HT1080 (cell line): ENCODE measurements at places on chromosomes 7 and 10.

DNA sequence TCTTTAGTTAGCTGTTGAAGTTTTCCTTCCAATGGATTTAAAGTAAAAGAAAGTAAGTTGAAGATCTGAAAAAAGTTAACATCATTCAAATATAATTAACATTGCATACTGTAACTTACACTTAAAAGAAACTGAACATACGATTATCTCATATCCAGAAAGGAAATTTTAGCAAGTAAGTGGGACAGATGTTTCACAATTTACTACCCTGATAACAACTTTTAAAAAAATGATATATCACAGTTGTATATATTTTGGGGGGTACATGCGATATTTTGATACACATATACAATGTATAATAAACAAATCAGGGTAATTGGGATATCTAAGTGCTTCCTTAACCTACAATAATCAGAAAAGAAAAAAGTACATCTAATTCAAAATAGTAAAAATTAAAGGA lies 44.2 kb downstream of the ASZ1 start:
- DNase-seq, result no peak

- DNase-seq, result no peak
These were observed 54.3 kb downstream of the CHN2 start for GRCh38 chr7:29248713-29249382.

- no peak for DNase-seq
These were observed 131.1 kb upstream of the SLC26A5 start for GRCh38 chr7:103577059-103577458.

DNA sequence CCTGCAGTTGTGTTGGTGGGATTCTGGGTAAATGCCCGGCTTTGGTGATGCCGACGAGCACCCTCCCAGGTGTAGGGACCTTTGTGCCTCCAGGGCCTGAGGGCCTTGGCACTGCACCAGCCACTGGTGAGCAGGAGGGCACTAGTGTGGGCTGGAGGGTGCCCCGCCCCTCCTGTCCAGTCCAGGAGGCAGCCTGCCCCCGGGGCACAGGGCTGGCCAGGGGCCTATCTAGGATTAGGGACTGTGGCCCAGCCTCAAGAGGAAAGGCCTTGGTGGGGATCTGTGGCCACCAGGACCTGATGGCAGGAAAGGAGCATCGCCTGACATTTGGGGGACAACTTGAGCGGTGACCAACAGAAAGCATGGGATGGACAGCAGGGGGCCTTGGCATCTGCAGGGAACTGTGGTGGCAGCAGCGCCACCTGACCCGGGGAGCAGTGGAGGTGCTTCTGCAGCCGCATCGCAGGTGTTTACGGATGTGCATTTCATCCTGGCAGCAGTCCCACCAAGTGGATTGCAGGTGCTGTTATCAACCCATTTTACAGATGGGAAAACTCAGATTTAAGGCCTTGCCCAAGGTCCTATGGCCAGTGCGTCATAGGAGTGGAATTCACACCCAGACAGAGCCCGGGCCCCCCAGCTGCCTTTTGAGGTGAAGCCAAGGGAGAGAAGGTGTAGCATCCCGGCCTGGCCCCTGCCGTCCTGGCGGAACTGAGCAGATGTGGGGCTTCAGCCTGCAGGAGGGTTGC lies 11.1 kb downstream of the ZNF316 start:
- no peak for DNase-seq

GRCh38 chr7:106129291-106129690 lies 17.2 kb upstream of the SYPL1 start:
- no peak for DNase-seq

GRCh38 chr10:132938472-132939339 lies 3.7 kb downstream of the CFAP46 start:
- DNase-seq, result peak; percentile 33

DNA sequence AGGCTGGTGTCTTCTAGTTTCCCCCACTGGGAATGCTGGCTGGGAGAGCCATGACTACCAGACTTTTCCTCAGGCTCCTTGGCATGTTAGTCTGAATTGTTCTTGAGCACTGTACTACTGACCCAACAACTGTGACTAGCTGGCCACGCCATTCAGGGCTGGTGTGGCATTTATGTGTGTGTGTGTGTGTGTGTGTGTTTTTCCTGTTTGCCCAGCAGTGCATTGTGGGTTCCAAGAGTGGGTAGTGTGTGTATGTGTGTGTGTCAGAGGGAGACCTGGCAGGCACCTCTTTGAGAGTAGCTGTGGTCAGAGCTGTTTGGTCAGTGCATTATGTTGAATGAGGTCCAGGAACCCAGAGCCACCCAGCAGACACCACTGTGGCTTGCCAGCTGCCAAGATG lies 9.2 kb downstream of the PCBD1 start:
- DNase-seq, result no peak

- DNase-seq, result no peak
These were observed 69.4 kb downstream of the TBXAS1 start for GRCh38 chr7:139898483-139898882.

GRCh38 chr7:81367326-81367931 lies 402.4 kb downstream of the HGF start:
- peak; percentile 47 for DNase-seq

GRCh38 chr7:105205592-105206237 lies 183.0 kb downstream of the SRPK2 start:
- peak; percentile 11 for DNase-seq

DNA sequence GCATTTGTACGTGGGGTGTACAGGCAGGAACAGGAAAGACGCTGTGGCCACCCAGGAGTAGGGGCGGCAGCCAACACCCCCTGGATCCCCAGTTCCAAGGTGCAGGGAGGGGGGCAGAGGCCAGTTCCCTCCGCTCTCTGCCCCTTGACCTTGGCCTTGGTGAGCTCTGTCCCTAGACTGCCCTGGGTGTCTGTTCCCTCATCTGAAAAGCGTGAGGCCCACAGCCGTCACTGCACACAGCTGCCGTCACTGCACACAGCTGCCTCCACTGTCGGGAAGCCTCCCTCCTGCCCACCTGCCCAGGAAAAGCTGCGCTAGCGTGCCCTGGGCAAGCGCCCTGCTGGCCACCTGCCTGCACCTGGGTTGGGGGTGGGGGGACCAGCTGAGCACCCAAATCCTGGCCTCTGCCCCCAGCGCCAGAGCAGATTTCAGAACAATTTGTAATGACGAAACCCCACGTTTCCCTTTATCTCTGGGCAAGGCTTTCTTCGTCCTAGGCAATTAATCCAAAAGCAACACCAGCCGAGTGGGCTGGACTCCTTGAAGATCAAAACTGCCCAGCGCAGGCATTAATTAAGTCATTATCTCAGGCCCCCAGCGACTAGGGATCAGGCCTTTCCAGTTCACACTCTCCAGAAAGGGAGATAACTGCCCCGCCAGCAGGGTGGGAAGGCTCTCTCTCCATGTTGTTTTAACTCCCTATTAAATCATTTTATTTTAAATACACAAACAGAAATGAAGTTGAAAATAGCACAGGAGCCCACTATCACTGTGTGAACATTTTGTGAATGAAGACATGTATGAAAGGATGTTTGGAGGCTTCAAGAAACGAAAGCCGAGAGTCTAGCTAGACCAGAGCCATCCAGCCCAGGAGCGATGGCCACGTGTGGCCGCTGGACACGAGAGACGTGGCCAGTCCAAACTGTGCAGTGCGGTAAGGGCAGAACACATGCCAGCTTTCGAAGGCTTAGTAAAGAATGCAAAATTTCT lies 4.0 kb upstream of the PDGFA start:
- no peak for DNase-seq

DNA sequence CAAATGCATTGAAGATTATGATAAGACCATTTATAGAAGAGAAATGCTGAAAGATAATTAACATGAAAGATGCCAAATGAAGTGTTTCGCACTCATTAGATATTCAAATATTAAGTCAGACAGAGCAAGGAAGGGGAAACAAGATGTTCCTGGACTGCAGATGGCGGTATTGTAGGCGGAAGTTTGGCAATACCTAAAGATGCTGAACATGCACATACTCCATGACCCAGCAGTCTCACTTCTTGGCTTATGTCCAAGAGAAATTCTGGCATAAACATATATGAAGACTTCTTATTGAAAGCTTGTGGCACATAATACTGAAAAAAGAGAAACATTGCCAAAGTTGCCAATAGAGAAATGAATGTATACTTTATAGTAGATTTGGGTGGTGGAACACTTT lies 325.4 kb upstream of the SEMA3C start:
- DNase-seq, result peak; percentile 18

DNA sequence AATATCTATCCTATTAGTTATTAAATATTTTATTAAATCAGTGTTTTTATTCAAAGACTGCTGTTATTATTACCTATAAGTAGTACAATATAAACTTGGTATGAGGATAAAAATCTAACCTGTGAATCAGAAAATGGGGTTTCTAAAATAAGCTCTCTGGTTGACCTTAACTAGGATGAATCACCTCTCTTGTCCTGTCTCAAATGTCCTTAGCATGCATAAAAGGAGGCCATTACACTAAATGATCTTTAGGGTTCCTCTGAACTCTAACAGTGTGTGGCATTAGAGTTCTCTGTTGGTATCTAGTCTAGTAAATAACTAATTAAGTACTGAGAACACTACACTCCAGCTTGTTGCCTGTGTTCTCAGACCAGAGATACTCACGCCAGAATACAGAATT lies 143.1 kb upstream of the LRRTM3 start:
- peak; percentile 42 for DNase-seq

DNA sequence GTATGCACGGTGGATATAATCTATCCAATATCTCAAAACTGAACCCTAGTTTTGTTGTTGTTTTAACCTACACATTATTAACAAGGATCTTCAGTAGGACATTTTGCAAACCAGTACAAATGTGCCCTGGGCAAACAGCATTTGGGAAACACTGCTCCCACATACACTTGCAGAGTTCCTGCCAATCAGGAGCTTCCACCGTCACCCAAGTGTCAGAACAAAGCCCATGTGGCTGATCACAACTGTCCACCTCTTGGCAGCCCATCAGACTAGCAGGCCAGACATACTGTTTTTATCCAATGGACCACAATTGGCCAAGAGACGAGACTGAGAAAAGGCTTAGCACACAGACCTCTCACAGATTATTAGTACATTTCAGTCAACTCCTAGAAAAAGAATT lies 200.4 kb downstream of the FAM107B start:
- DNase-seq, result no peak

DNA sequence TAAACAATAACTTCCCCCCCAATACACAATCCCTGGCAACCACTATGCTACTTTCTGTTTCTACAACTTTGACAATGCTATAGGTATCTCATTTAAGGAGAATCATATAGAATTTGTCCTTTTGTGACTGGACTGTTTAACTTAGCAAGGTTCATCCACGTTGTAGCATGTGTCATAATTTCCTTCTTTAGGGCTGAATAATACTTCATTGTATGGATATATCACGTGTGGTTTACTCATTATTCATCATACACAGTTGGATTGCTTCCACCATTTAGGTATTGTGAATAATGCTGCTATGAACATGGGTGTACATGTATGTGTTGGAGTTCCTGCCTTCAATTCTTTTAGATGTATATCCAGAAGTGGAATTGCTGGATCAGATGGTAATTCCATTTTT lies 111.0 kb downstream of the LMBR1 start:
- peak; percentile 15 for DNase-seq
